ENCODE measurements at places on chromosomes 16 and 17. TPM values are rescaled to one million over a fixed set of nuclear protein-coding genes. Genes with fewer than 3 reads are reported as not detected.

CRHR1 gene
- polyA plus RNA-seq, result not detected

CACNG1 gene
- polyA plus RNA-seq, result not detected

NAGS gene
- 0.45 TPM for polyA plus RNA-seq

KIF2B gene
- polyA plus RNA-seq, result not detected

EXOC3L1 gene
- polyA plus RNA-seq, result not detected

Data from CD4-positive, alpha-beta memory T cell (primary cell).